Activated gamma-delta T cell treated with anti-CD3 and anti-CD28 coated beads, Interleukin-2, amount 50 U/mL, for 16 hours (primary cell): ENCODE measurements at places on chromosomes 7 and 10.

DNA sequence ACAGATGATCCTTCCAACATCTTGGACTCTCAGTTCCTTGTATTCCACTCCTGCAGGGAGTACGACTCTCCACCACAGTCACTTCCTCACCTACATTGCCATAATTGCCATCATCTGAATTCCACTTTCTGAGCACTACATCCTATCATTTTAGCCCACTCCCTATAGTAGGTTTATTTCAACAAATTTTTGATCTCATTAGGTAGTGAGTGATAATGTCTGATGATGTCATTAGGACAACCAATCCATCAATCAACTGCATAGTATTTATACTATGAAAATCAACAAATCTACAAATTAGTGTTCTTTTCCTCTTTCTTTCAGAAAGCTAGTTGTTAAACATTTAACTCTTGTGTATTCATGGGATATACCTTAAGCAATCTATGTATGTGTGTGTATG is 13.7 kb upstream of the TRA2A start:
- DNase-seq: no peak

DNA sequence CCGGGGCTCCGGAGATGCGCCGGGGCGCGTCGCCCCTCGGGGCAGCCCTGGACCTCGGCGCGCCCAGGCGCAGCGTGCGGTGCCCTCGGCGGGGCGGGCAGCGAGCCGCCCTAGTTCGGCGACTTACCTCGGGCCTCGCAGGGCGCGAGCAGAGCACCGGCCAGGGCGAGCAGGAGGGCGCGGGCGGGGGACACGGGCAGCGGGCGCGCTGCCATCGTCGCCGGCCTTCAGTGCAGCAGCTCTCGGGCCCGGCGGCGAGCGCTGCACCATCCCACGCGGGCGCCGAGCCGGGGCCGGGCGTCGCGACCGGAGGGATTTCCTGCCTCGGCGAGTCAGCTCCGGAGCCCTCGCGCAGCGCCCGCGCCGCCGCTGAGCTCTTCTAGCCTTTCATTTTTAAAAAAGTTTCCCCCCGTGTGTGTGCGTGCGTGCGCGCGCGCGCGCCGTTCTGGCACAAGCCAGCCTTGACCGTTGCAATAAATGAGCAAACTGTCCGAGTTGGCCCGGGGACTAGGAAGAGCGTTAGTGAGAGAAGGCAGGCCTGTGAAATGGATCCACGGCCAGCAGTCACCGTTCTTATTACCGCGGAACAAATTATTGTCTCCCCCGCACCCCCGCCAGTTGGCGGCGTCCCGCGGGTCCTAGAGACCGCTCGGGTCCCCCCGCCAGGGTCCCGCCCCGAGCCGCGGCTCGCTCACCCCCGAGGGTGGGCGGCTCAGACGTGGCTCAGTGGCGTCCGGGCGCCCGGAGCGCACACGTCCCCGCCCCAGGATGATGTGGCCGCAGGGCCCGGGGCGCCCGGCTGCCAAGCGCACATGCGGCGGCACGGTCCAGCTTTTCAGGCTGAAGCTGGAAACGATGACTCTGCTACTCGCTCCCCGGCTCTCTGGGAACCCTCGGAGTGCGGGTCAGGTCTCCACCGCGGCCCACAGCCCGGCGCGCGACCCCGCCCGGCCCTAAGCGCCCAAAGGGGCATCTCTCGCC is at the start of gene ADAM12:
TSS of gene ADAM12 (minus strand) at position 547 of the 981 bp plus-strand sequence. CDS start at position 215, 332 bp downstream.
- no peak for DNase-seq

GRCh38 chr7:74572301-74572979 is 85.1 kb upstream of the GTF2I start:
- DNase-seq: no peak

GRCh38 chr10:130739016-130739756 is 572.3 kb downstream of the TCERG1L start:
- no peak for DNase-seq
